Upper lobe of left lung (tissue), 6 donors: ENCODE measurements at places on chromosomes 12 and 14. TPM values are rescaled to one million over a fixed set of nuclear protein-coding genes. Genes with fewer than 3 reads are reported as not detected.

The VRTN gene
- not detected for total RNA-seq

The PIGH gene
- 13.7 TPM for total RNA-seq

The RNASE3 gene
- total RNA-seq = 0.76 TPM

The BBOF1 gene
- total RNA-seq = 11.5 TPM

GRCh38 chr12:124568431-124569374 lies 1.3 kb upstream of the NCOR2 start:
- H3K27ac ChIP-seq = peak overlapping the region; percentile 94
- DNase-seq = peak; percentile 89
- no peaks in the 10 kb centered on the region for H3K36me3 ChIP-seq
- H3K4me3 ChIP-seq = peak overlapping the region; percentile 97
- H3K27me3 ChIP-seq = no peaks in the 10 kb centered on the region

DNA sequence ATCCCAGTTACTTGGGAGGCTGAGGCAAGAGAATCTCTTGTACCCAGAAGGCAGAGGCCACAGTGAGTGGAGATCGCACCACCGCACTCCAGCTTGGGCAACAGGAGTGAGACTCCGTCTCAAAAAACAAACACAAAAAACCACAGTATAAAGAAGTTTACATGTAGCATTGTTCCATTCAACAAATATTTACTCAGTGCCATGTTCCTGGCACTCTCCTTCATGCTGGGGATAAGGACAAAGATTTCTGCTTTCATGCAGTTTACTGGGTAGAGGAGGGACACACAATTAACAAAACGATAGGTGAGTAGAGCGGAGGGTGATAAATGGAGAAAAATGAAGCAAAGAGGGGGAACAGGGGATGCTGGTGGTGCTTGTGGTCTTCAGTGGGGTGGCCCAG lies 68.2 kb upstream of the OVCH1 start:
- DNase-seq = no peak
- H3K4me1 ChIP-seq = peaks cover 25% of the 10 kb centered on the region
- H3K4me3 ChIP-seq = no peak overlapping the region
- no peaks in the 10 kb centered on the region for H3K36me3 ChIP-seq
- peak overlapping the region; percentile 81 for H3K27ac ChIP-seq

DNA sequence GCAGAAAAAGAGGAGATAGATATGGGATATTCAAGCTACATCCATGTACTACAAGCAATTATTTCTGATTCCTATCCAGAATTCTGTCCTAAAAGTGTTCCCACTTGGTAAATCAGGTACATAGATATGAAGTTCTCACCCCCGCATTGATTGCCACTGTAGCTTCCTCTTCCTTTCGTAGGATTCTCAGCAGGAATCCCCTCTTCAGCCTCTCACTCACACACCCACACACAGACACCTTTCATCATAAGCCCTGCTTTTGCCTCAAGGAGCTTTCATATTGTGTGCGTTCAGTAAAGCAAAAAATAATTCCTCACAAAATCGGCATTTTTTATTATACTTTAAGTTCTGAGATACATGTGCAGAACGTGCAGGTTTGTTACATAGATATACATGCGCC lies 69.8 kb downstream of the ANO4 start:
- no peaks in the 10 kb centered on the region for H3K27me3 ChIP-seq
- H3K4me3 ChIP-seq = no peak overlapping the region
- no peak for DNase-seq
- no peaks in the 10 kb centered on the region for H3K36me3 ChIP-seq
- no peaks in the 10 kb centered on the region for H3K4me1 ChIP-seq

GRCh38 chr12:119949145-119949544 lies 39.9 kb upstream of the BICDL1 start:
- no peaks in the 10 kb centered on the region for H3K27me3 ChIP-seq
- H3K36me3 ChIP-seq = no peaks in the 10 kb centered on the region
- DNase-seq = no peak
- no peak overlapping the region for H3K27ac ChIP-seq

DNA sequence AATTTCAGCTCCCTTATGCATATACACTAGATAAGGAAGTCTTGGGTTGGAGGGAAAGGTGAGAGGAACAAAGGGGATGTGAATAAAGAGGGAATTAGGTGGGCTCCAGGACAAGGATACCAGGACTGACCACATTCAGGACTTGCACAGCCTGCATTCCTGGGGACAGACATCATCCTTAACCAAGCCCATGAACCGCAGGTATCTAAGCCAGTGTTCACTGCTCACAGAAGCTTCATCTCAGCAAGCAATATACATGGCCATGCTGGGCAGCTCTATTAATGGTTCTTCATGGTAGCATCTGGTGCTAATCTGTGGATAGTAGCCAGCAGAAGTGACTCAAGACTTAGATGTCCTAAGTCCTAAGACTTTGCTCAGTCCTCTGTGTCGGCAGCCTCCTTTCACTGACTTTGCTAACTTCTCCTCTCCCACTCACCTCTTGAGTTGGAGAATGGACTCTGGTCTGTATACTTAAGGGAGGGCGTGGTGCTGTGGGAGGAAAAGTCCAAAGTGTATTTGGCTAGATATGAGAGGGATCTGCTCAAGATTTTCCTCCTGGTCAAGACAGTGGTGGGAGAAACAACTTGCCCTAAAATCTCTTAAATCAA lies 136.1 kb downstream of the ASCL1 start:
- H3K4me3 ChIP-seq = no peak overlapping the region
- no peaks in the 10 kb centered on the region for H3K27me3 ChIP-seq
- no peak for DNase-seq
- no peak overlapping the region for H3K27ac ChIP-seq
- no peaks in the 10 kb centered on the region for H3K4me1 ChIP-seq

DNA sequence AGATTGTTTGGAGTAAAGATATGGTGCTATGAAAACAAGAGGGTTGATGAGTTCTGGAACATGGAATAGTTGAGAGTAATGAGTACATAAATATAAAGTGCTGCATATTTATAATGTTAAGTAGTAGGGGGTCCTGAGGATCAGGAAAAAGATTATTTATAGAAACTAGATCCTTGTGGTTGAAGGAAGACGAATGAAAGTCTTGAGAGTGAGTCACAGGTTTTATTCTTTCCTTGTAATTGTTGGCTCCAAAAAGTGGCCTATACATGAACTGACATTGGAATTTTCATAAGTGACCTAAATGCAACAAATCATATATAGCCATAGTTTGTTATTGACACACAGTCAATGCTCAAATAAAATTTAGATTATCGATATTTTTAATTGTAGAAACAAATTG lies 440.4 kb upstream of the PRICKLE1 start:
- H3K36me3 ChIP-seq = no peaks in the 10 kb centered on the region
- no peak overlapping the region for H3K4me3 ChIP-seq
- no peaks in the 10 kb centered on the region for H3K27me3 ChIP-seq
- DNase-seq = no peak
- no peaks in the 10 kb centered on the region for H3K4me1 ChIP-seq

DNA sequence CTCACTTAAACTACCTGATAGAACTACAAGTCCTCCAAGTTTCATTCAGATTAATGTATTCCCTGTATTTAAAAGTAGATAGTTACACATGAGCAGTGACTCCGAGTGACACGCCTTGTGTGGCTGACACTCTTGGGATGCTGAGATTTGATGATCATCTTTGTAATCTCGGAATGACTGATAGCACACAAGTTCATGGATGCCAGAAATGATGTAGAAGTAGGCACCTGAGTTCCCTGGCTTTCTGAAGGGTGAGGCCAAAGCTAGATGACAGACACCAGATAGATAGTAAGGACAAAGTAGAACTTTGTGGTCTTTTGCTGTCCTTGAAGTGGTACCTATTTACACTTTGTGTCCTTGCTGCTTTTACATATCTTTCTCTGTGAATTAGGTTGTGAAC lies 491.2 kb downstream of the PCNX1 start:
- H3K27me3 ChIP-seq = no peaks in the 10 kb centered on the region
- no peaks in the 10 kb centered on the region for H3K36me3 ChIP-seq
- peak overlapping the region; percentile 78 for H3K27ac ChIP-seq
- no peak for DNase-seq
- H3K4me3 ChIP-seq = no peak overlapping the region

DNA sequence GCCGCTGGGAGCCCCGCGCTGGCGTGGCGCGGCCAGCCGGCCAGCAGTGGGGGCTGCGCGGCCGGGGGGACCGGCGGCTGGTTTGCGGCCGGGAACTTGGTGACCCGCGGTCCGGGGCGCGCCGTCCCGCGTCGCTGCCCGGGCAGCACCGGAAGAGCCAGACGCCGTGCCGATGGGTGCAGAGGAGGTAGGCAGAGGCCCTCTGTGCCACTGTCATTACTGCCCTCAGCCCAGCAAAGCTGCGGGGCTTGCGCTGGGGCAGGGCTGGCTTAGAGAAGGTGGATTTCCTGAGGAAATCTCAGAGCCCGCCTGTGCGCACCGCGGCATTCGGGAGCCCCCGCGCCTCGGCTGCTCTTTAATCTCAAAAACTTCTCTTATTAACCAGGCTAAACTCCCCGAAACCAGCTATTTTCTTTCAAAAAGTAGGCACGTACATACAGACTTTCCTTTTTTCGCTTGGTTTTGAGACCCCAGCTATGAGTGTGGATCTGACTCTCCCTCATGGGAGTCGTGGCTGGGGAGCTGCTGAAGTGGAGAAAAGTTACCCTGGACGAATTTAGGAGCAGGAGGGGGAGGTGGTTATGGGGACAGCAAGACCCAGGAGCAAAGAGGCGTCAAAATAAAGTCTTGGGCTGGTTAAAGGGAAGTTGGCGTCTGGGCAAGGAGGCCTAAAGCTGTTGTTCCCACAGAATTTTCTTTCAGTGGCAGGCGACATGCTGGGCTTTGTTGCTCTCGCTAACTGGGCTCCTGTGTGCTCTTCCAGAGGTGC lies 802 bp downstream of the SUSD6 start:
- peak overlapping the region; percentile 97 for H3K27ac ChIP-seq
- H3K27me3 ChIP-seq = no peaks in the 10 kb centered on the region
- peaks cover 55% of the 10 kb centered on the region for H3K4me1 ChIP-seq
- peak overlapping the region; percentile 86 for H3K4me3 ChIP-seq

DNA sequence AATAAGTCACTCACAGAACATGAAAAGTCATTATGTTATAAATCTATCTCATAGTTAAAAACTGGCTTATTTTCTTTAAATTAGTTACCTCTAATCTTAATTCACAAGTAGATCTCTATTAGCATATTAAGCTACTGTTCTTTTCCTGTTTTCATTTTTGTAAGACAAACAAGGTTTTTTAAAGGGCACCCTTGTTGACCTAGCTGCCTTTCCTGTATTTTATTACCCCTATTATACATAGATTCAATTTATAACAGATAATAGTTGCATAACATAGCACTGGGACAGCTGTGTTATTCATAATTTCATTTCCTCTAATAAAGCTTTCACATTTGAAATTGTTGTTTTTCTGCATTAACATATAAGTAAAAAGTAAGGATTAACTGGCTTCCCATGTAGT lies 1500.7 kb upstream of the FLRT2 start:
- H3K4me3 ChIP-seq = no peak overlapping the region
- H3K36me3 ChIP-seq = no peaks in the 10 kb centered on the region

- H3K4me3 ChIP-seq = no peak overlapping the region
- no peaks in the 10 kb centered on the region for H3K27me3 ChIP-seq
- no peak overlapping the region for H3K27ac ChIP-seq
- peak; percentile 73 for DNase-seq
Measured at GRCh38 chr14:81829447-81829846, 295.8 kb upstream of the SEL1L start.
